ENCODE measurements at places on chromosomes 3 and 15. TPM values are rescaled to one million over a fixed set of nuclear protein-coding genes. Genes with fewer than 3 reads are reported as not detected.

- H3K27ac ChIP-seq: no peak overlapping the region
- no peaks in the 10 kb centered on the region for H3K27me3 ChIP-seq
- no peaks in the 10 kb centered on the region for H3K4me1 ChIP-seq
- no peak overlapping the region for H3K4me3 ChIP-seq
Observed at GRCh38 chr3:48143992-48144391, 44.2 kb downstream of the CDC25A start.

- no peak overlapping the region for H3K27ac ChIP-seq
- H3K27me3 ChIP-seq: no peaks in the 10 kb centered on the region
- DNase-seq: no peak
- no peak overlapping the region for H3K4me3 ChIP-seq
- no peaks in the 10 kb centered on the region for H3K4me1 ChIP-seq
Observed at GRCh38 chr3:193814166-193814892, 221.3 kb downstream of the OPA1 start.

- H3K4me3 ChIP-seq: no peak overlapping the region
- peak overlapping the region; percentile 31 for H3K27ac ChIP-seq
- H3K27me3 ChIP-seq: no peaks in the 10 kb centered on the region
- no peak for DNase-seq
- H3K36me3 ChIP-seq: no peaks in the 10 kb centered on the region
Observed at GRCh38 chr3:186915806-186916796, 14.2 kb upstream of the ST6GAL1 start.

DNA sequence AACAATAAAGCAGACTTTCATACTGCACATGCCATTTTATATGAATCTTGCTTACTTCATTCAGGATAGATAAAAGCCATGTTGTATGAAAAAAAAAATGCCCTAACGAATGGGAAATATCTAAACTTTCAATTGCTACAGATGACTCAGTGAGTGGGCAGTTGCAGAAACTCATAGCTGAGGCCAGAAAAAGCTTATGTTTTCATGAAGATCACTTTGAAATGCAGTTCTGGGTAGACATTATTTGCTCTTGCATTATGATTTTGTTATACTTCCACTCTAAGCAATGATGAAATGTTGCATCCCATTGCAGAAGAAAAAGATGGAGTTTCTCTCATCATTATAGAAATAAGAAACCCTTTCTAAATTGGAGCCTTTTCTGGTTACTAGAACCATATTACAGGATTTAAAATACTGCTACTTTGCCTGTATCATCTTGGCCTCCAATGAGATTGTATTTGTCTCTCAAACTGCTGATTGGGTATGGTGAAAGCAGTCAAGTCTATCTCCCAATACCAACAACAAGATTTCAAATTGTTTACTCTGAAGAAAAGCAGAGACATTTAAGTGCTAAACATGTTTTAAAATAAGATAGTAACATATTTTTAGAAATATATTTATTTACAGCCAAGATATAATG, 17.0 kb downstream of the PEAK1 start:
- no peak overlapping the region for H3K4me3 ChIP-seq
- H3K4me1 ChIP-seq: no peaks in the 10 kb centered on the region
- no peaks in the 10 kb centered on the region for H3K36me3 ChIP-seq
- H3K27ac ChIP-seq: no peak overlapping the region
- no peaks in the 10 kb centered on the region for H3K27me3 ChIP-seq
- no peak for DNase-seq

DNA sequence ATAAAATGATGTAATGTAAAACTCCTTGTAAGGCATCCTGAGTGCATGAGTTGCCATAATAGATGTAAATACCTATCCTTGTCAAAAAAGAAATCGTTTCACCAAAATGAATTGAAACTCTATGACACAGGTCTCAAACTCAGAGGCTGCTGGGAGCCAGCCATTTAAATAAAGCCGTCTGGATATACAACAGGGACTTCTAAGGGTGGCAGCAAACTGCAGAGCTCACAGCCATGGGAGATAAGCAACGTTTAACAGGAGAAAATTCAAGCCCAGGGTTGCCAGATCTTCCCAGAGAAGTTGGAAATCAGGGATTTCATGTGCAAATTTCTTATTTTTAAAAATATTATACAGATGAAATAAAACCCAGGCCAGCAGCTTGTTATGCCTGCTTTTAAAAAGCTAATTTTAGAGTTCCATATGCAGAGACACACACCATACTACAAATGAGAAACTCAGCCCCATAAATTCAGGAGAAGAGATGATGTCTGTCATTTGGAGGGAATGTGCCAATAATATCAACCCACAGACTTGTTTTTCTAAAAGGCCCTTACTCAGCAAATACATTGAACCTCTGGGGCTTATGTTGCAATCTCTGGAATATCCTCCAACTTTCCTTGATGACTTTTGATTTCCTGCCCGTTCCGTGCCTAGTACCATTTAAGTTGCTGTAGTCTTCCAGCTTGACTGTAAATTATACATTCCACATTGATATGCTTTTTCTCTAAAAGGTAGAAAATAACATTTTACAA, 75.6 kb downstream of the AQP9 start:
- H3K27me3 ChIP-seq: no peaks in the 10 kb centered on the region
- no peaks in the 10 kb centered on the region for H3K4me1 ChIP-seq
- no peak overlapping the region for H3K4me3 ChIP-seq
- no peak overlapping the region for H3K27ac ChIP-seq

GRCh38 chr15:72197460-72198355, at the start of gene GRAMD2A:
GRAMD2A (minus strand) TSS chr15:72197787.
- H3K27ac ChIP-seq: peak within 1 kb of the TSS; percentile 69
- H3K4me1 ChIP-seq: peaks cover 12% of the 10 kb centered on the region
- peak within 1 kb of the TSS; percentile 50 for H3K4me3 ChIP-seq
- peak; percentile 89 for DNase-seq

DNA sequence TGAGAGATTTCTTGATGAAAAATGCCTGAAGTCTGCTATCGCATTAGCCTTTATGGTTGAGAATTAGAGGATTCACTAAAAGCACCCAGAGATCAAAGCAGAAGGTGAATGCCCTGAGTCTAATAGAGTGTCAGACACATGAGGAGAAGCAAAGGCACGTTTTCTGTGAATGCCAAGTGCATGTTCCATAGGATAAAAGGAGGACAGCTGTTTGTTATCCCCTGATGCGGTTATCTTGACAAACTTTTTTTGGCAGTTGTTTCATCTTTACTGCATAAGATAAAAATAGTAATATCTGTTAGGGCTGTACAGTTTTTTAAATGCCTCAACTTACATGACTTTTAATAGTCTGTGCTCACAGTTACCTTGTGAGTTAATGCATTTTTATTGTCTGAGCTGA, 65.3 kb upstream of the CD96 start:
- no peak overlapping the region for H3K27ac ChIP-seq
- peak; percentile 17 for DNase-seq
- H3K4me3 ChIP-seq: no peak overlapping the region
- no peaks in the 10 kb centered on the region for H3K36me3 ChIP-seq
- H3K27me3 ChIP-seq: no peaks in the 10 kb centered on the region
- no peaks in the 10 kb centered on the region for H3K4me1 ChIP-seq

DNA sequence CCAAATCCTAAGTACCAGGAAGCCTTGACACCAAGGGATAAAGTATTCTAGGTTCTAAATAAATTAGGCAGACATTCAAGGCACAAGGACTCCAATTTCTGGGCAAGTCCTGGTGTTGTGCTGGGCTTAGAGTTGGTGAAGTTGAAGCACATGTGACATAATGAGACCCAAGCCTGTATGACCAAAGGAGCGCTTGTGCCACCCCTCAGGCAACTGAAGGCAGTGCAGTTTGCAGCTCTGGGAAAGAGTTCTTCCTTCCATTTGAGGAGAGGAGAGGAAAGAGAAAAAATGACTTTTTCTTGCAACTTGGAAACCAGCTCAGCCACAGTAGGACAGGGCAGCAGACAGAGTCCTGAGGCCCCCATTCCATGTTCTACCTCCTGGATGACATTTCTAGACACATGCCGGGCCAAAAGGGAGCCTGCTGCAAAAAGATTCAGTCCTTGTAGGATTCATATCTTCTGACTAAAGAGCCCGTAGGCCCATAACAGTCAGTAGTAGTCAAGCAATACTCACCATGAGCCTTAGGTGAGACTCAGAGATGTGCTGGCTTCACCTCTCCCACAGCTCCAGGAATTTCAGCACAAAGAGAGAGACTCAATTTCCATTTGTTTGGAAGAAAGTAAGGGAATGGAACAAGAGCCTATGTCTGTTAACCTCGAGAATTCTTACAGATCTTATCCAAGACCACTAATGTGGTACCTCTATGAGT, 588.8 kb upstream of the BCHE start:
- DNase-seq: no peak
- H3K4me3 ChIP-seq: no peak overlapping the region
- no peaks in the 10 kb centered on the region for H3K36me3 ChIP-seq
- no peaks in the 10 kb centered on the region for H3K4me1 ChIP-seq

GRCh38 chr15:72173401-72173800, 24.2 kb downstream of the GRAMD2A start:
- no peaks in the 10 kb centered on the region for H3K27me3 ChIP-seq
- DNase-seq: no peak
- H3K4me1 ChIP-seq: peaks cover 3% of the 10 kb centered on the region
- H3K4me3 ChIP-seq: no peak overlapping the region
- no peak overlapping the region for H3K27ac ChIP-seq

DNA sequence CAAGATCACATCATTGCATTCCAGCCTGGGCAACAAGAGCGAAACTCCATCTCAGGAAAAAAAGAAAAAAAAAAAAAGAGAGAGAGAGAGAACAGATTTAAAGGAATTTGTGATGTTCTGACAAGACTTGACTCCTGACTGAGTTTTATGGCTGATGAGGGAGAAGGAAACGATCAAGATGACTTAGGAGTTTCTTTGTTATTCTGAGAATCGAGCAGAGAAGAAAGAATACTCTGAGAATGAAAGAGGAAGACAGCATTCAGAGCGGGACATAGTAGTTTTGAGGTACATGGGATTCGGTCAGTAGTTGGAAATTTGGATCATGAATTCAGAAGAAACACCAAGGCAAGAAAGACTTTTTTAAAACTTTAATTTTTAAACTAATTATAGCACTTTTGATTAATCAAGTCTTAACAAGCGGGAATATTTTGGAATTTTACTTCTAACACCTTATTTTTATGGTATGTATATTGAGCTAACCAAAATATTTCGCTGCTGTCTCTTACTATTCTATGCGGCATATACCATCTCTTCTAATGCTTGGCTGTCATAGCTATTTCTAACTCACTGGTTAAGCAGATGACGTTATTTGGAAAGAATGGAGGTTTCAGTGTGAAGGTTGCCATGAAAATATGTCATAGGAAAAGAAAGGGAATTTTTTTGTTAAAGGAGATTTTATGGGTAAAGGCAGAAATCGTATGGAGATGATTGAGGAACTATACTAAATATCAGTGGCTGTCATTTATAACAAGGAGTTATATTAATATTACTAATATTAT, 644.1 kb downstream of the RBMS3 start:
- no peak overlapping the region for H3K4me3 ChIP-seq
- H3K27me3 ChIP-seq: no peaks in the 10 kb centered on the region
- no peaks in the 10 kb centered on the region for H3K36me3 ChIP-seq
- no peak for DNase-seq
- no peak overlapping the region for H3K27ac ChIP-seq
- H3K4me1 ChIP-seq: no peaks in the 10 kb centered on the region

GRCh38 chr3:15801298-15801697, 3.5 kb upstream of the ANKRD28 start:
- DNase-seq: no peak
- no peaks in the 10 kb centered on the region for H3K27me3 ChIP-seq
- peaks cover 79% of the 10 kb centered on the region for H3K4me1 ChIP-seq
- H3K36me3 ChIP-seq: no peaks in the 10 kb centered on the region
- no peak overlapping the region for H3K4me3 ChIP-seq

- no peaks in the 10 kb centered on the region for H3K36me3 ChIP-seq
- H3K4me3 ChIP-seq: no peak overlapping the region
- no peak for DNase-seq
- peaks cover 3% of the 10 kb centered on the region for H3K4me1 ChIP-seq
- no peaks in the 10 kb centered on the region for H3K27me3 ChIP-seq
Observed at GRCh38 chr3:120077731-120078130, 16.5 kb downstream of the GSK3B start.

- H3K27ac ChIP-seq: no peak overlapping the region
- H3K4me1 ChIP-seq: no peaks in the 10 kb centered on the region
- no peak for DNase-seq
- H3K4me3 ChIP-seq: no peak overlapping the region
- H3K27me3 ChIP-seq: no peaks in the 10 kb centered on the region
Observed at GRCh38 chr3:77514766-77515165, 474.9 kb downstream of the ROBO2 start.

- H3K4me3 ChIP-seq: no peak overlapping the region
- H3K4me1 ChIP-seq: no peaks in the 10 kb centered on the region
- H3K36me3 ChIP-seq: no peaks in the 10 kb centered on the region
- H3K27ac ChIP-seq: no peak overlapping the region
- no peak for DNase-seq
Observed at GRCh38 chr3:6799264-6799915, 61.5 kb upstream of the GRM7 start.

DNA sequence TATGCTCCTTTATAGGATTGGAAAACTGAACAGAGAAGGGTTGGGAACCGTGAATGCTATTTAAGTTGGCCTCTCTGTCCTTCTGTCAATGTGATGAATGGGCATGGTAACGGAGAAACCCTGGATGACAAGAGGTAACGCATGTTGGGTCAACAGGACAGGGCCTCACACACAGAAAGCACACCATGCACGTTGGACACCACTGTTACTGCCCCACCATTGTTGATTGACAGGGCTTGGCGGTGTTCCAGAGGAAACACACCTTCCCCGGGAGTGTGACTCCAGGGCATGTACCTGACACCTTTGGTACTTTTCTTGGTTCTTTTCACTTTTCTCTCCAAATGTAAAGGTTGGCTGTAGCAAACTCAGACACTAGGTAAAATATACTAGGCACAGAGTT, 548.5 kb downstream of the OCA2 start:
- H3K36me3 ChIP-seq: no peaks in the 10 kb centered on the region
- no peak for DNase-seq
- no peak overlapping the region for H3K4me3 ChIP-seq
- no peak overlapping the region for H3K27ac ChIP-seq
- no peaks in the 10 kb centered on the region for H3K4me1 ChIP-seq
- H3K27me3 ChIP-seq: no peaks in the 10 kb centered on the region

GRCh38 chr3:151724576-151725562, 8.9 kb upstream of the AADACL2 start:
- no peak for DNase-seq
- no peaks in the 10 kb centered on the region for H3K36me3 ChIP-seq
- no peaks in the 10 kb centered on the region for H3K4me1 ChIP-seq

SLMAP gene
- 62.1 TPM for total RNA-seq

SEMA5B gene
- 0.89 TPM for total RNA-seq

FOXL2 gene
- not detected for total RNA-seq

CYP1A1 gene
- total RNA-seq: not detected

ADAMTS9 gene
- total RNA-seq: 36.9 TPM

GOLGA6D gene
- total RNA-seq: not detected

ITGB5 gene
- 94.0 TPM for total RNA-seq
